Stimulated activated CD8-positive, alpha-beta memory T cell treated with anti-CD3 and anti-CD28 coated beads, Interleukin-15, amount 100 ng/mL, for 48 hours (primary cell): ENCODE measurements at places on chromosomes 7 and 10.

- no peak for DNase-seq
Observed at GRCh38 chr10:60986791-60987190, 42.8 kb upstream of the RHOBTB1 start.

DNA sequence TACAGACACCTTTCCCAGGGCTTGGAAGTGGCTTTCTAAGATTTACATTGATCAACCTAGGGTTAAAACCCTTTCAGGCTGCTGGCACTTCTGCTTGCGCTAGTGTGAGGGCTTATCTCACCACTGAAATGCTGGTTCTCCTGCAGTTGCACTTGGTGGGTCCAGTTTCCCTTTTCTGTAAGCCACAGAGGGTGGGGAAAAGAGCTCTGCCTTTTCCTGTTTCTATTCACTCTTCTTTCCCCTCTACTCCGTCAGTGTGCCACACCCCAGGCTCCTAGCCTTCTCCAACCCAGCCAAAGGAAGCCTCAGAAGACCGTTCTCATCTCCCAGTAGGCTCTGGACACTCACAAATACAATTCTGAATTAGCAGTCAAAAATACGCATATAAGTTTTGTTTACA lies 19.0 kb upstream of the CAPZA2 start:
- no peak for DNase-seq

DNA sequence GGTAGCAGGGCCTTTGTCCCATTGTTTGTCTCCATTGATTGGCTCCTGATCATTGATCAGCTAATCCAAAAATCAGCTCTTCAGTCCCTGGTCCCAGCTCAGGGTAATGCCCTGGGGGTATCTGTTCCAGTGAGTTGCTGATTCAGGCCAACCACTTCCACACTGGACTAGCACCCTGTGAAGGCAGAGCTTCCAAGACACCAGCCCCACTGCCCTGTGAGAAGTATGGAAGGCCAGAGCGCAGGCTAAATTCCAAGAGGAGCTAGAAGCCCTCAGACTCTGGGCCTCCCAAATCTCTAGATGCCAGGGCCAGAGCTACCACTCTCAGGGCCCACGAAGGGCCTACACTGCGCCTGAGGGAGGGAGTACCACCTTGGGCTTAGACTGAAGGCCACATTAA lies 10.4 kb downstream of the TMEM72 start:
- DNase-seq = no peak

DNA sequence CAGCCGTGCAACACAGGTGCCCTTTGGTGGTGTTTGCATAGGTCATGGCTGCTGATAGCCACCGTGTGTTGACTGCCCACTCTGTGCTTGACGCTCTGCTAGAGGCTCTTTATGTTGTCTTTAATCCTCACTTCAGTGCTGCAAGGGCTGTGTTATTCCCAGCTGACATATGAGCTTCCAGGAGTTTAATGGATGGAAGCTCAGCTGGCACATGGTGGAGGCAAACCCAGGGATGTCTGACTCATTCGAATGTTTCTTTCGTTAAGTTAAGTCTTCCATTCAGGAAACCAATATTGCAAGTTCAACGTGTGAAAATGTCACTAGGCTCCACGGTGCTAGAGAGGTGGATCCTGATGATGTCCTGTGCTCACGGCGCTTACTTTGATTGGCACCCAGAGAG lies 378.4 kb downstream of the DPP6 start:
- DNase-seq = no peak

- DNase-seq = no peak
Observed at GRCh38 chr7:90298145-90299038, 22.7 kb downstream of the FAM237B start.

DNA sequence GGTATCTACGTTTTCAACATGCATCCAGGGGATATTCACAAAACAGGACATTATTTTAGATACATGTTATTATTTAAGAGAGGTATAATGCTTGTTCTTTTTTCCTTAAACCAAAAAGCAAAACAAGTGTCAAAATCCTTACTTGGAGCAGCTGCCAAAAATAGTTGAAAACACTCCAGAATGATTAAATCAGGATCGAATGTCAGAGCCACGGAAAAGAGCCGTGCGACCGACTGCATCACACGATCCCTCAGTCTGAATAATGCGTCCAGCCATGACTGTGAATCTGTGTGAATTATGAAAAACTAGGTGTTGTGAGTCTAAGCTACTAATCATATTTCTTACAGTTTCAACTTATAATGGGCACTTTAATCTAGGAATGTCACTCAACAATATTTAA lies 126.0 kb downstream of the PARD3 start:
- no peak for DNase-seq

DNA sequence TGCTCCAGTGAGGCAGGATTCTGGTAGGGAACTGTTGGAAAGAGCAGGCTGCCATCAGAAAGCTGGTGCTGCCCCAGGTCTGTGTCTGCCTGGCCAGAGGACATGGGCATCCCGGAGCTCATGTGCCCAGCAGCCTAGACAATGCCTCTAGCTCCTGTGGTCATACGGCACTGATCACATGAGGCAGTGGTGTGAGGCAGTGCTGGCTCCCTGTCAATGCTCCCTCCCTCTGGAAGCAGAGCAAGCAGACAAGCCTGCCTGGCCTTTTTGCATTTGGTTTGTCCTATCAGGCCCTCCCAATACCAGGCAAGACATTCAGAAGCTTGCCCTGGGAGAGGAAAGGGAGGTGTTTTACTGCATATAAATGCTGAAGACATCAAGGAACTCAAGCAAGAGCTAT lies 19.5 kb upstream of the MMP21 start:
- no peak for DNase-seq

DNA sequence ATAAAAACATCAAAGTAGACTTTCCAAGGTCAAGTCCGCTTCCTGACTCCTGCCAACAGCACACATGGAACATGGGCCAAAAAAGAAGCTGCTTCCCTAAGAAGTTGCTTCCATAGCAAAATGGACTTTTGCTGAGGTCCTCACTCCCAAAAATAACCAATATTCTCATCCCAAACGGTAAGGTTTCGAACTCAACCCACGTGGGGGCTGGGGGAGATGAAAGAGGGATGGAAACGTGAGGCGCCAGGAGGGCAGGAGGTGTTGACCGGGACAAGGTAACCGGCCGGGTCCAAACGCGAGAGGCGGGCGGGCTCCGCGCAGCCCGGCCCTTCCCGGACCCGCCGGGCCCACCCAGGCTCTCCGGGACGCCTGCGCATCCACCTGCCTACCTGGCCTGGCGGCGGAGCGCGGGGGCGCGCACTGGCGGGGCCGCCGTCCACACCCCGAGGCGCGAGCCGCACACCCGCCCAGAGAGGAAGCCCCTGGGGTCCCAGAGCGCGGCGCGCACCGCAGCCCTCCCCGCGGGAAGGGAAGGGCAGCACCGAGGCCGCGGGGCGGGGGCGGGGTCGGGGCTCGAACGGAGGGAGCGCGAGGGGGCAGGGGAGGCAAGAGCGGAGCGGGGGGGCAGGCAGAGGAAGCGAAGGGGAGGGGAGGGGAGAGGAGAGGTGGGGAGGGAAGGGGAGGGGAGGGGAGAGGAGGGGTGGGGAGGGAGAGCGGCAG lies 742 bp downstream of the LMBR1 start:
- peak; percentile 50 for DNase-seq

DNA sequence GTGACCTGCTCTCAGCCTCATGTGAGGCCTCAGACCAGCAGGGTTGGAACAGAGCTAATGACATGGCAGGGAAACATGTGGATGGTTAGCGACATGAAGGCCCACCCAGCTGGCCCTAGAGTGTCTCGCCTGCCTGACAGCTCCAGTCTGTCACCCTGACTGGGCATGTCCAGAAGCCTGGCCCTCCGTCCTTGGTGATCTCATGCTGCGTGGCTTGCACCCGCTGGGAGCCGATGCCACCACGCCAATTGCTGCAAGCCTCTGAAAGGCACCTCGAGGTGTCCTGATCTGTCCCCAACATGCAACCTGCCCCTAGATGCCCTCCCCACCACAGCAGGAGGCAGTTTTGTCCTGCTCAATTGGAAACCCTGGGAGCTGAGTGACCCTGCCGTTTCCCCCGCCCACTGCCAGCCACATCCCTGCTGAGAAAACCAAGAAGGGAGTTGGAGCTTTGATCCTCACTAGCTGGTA lies 27.8 kb upstream of the RET start:
- no peak for DNase-seq

GRCh38 chr7:36088553-36088952 lies 64.5 kb upstream of the EEPD1 start:
- DNase-seq = no peak

DNA sequence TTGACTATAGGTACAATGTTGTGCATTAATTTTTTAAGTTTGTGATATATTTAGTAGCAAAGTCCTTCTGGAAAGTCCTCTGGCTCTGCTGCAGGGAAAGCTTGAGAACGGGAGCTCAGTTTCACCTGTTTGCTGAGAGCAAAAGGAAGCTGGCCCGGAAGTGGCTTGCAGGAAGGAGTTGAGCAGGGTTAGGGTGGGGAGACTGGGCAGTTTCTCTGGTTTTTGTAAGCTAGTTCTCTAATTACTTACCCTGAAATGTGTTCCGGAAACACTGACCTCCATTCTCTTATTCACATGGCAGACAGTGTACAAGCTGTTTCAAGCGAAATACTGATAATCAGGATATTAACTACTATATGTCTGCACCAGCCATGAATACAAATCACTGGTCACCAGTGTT lies 22.3 kb downstream of the MAP3K8 start:
- DNase-seq = no peak

- DNase-seq = no peak
Observed at GRCh38 chr10:115998301-115998700, 274.7 kb downstream of the GFRA1 start.

GRCh38 chr7:111865430-111865829 lies 303.1 kb upstream of the IMMP2L start:
- no peak for DNase-seq

DNA sequence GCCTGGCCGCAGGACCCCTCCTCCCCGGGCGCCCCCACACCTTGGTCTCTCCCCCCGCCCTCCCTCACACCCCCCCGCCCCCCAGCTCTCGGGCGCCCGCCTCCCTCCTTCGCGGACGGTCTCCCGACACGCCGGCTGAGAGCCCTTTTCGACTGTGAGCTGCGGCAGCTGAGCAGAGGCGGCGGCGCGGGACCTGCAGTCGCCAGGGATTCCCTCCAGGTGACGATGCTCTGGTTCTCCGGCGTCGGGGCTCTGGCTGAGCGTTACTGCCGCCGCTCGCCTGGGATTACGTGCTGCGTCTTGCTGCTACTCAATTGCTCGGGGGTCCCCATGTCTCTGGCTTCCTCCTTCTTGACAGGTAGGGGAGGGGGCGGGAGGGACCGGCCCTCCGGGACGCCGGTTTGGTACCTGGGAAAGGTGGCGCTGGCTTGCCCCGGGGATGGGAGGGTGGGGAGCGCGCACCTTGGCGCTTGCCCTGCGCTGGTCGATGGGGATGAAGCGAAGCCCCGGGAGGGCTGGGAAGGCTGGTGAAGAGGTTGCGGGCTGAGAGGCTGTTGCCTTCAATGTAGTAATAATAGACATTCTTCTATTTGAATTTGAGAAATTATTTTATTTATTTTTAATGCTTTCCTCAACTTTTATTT lies at the start of gene BMPER:
Gene BMPER (plus strand): TSS at position 151 of the 644 bp plus-strand sequence. CDS start 75 bp downstream, at position 226.
- no peak for DNase-seq

DNA sequence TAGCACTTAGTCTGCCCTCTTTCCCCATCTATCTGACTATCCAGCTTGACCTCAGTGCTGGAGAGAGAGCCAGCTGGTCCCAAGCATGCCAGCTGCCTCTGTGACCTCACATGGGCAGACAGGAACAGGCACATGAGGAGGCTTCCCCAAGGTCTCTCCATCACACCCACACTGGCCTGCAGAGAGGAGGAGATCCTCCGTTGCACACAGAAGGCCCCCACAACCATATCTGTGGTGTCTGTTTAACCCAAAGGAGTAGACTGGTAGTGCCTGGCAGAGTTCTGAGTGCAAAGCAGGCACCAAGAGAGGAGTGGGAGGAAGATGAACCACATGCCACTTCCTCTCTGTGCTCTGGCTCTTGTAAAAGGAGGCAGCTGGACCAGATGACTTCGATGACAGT lies 4.8 kb upstream of the ANK3 start:
- no peak for DNase-seq

DNA sequence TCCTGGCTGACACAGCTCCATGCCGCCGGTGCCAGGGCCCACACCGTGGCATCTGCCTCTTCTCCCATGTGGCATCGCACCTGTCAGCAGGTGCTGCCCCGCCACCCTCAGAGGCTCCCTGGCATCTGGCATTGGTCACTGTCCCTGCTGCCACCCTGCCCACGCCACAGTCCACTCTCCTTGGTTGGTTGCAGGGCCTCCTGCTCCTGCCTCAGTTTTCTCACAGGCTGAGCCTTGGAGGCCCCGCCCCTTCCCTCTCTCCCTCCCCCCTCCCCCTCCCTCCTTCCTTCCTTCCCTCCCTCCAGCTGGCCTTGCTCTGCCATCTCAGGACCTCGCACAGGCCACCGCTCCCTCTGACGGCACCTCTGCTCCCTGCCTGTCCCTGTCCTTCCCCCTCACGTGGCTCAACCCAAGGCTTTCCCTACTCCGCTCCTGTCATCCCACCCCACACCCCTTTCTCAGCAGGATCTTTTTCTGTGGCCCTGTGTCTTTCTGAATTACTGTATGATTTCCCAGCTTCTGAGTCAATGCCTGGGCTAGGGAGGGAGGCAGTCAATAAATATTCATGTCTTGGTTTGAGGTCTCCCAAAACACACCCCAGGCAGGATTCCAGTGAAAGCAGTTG lies 87.4 kb downstream of the INPP5A start:
- no peak for DNase-seq

GRCh38 chr10:95245425-95246055 lies 45.3 kb downstream of the PDLIM1 start:
- DNase-seq = no peak

- no peak for DNase-seq
Observed at GRCh38 chr7:13262929-13263530, 575.6 kb downstream of the ARL4A start.

DNA sequence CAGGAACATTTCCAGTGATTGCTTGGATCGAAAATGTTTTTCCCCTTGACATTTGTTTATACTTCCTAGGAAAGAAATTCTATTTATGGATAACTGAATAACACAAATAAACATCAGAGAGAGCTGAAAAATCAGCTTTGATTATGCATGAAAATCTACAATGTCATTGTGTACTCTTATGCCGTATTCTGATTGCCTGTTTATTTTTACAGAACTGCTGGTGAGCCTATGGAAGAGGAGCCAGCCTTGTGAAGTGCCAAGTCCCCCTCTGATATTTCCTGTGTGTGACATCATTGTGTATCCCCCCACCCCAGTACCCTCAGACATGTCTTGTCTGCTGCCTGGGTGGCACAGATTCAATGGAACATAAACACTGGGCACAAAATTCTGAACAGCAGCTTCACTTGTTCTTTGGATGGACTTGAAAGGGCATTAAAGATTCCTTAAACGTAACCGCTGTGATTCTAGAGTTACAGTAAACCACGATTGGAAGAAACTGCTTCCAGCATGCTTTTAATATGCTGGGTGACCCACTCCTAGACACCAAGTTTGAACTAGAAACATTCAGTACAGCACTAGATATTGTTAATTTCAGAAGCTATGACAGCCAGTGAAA lies 121.5 kb downstream of the TWIST1 start:
- no peak for DNase-seq

GRCh38 chr10:12902135-12902572 lies 99.4 kb downstream of the CCDC3 start:
- DNase-seq = no peak
